ENCODE measurements at places on chromosomes 5 and 9.

- DNase-seq, result peak; percentile 30
Measured at GRCh38 chr9:129988607-129989361, 54.2 kb downstream of the FNBP1 start.

DNA sequence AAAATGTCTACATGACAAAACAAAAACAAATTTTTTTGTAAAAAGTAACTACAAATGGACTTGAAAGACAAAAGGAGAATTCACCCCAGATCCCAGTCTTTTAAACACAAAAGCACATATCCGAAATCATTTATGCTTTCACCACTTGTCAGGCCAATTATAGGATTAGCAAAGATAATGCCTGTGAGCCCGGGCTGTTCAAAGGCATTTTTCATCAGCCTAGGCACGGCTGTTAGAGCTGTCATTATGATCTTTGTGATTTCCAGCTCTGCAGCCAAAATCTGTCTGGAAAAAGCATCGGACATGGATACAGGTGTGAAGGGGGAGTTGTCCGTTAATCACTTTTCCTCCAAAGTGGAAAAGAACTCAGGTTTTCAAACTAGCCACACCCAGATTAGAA, 23.6 kb upstream of the RAB14 start:
- DNase-seq, result no peak

DNA sequence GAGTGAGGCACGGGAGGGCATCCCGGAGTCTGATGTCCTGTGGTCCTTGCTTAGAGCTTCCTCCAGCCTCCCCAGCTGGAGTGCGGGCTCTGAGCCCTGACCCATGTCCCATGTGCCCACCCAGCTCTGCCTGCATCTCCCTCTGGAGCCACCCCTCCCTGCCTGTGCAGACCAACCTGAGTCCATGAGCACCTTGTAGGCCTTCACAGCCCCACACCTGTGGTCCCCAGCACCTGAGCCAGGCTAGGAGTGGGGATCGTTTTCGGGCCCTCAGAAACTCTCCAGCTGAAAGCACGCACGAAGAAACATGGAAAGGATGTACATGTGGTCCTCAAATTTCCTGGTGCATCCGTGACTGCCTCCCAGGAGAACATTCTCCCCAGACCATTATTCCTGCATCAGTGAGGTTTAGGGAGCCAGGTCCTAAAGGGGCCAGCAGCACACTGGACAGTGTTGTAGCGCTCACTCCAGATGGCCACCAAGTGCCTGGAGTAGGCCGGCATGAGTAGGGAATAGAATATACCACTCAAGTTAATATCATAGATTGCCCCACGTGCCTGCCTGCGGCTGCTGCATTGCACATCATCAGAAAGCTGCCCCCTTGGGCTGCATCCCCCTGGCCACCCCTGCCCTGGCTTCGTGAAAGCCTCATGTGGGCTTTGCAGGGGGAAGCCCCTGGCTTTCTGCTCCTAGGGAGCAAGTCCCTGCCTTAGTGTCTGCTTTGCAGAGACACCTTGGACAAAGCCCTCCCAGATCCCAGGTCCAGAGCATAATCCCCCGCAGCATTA, 80.6 kb downstream of the WNK2 start:
- DNase-seq, result no peak

DNA sequence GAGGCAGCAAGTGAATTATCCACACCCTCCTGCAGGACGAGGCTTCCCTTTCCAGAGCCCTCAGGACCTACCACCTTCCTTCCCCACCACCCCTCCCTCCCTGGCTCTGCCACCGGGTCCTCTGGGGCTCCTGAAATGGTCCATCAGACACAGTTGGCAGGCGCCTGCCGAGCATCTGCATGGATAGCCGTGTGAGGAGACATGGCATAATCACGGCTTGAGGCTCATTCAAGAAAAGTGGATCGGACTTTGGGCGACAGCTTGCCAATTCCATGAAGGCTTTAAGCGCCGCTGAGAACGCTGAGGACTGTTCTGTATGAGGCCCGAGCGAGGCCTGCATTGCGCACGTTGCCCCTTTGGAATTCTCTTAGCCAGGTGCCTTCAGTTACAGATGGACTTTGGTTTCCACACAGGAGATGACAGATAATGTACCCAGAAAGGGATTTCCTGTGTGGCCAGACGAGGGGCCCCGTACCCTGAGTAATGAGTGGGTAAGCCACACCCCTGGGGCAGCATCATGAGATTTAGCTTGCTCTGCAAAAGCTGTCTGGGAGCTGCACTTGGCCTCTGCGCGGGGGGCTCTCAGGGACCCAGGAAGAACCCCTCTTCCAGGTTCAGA, 179.8 kb downstream of the OLFM1 start:
- no peak for DNase-seq

DNA sequence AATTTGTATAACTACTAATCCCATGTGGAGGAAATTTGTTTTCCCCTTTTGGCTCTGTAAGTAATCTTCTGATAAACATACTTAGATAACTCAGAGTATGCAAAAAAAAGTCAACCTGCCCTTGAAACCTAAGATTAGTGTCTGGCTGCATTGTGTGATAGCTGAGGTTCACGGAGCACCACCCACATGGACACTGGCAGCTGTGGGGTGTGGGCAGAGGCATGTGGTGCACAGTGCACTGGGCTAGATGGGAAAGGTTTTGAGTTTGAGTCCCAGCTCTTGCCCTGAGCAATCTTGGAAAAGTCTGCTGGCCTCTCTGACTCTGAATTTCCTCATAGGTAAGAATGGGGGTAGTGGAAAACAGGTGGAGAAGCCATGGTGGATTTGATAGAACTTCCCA, 75.1 kb downstream of the PLCXD3 start:
- no peak for DNase-seq

GRCh38 chr9:1738511-1739100, 276.5 kb upstream of the SMARCA2 start:
- no peak for DNase-seq

GRCh38 chr9:1276474-1276873, 226.3 kb downstream of the DMRT2 start:
- no peak for DNase-seq

DNA sequence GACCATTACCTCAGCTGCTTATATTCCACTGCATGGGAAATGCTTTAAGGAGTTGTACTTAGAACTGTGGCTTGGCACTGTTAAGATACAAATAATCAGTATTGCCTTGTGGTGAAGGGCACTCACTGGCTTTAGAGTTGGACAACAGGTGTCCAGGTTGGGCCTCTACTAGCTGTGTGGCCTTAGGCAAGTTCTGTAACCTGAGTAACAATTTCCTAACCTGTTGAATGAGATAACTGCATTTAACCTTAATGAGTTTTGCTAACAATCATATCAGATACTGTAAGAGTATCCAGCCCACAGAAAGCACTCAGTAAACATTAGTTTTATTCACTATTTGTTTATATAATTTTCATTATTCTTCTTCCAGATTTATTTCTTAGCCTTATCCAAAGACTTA, 17.2 kb upstream of the HK3 start:
- DNase-seq, result no peak

Data from inflammatory macrophage treated with lipopolysaccharide for 1 hour (primary cell).